ENCODE measurements at places on chromosomes 7 and 10. TPM values are rescaled to one million over a fixed set of nuclear protein-coding genes. Genes with fewer than 3 reads are reported as not detected.

The SPDYE3 gene
- total RNA-seq: not detected

The OR2A7 gene
- 11.6 TPM for total RNA-seq

The TEX36 gene
- not detected for total RNA-seq

The SHLD2 gene
- 23.9 TPM for total RNA-seq

The CLDN15 gene
- 1.7 TPM for total RNA-seq

The CEP55 gene
- 58.5 TPM for total RNA-seq

The OR6B1 gene
- not detected for total RNA-seq

The FLNC gene
- 0.61 TPM for total RNA-seq

The COL13A1 gene
- total RNA-seq: 2.0 TPM

The SFTPA1 gene
- total RNA-seq: not detected

The FAM237B gene
- not detected for total RNA-seq

The EN2 gene
- not detected for total RNA-seq

The OR2A5 gene
- total RNA-seq: not detected

The SPDYE6 gene
- total RNA-seq: not detected

The ZNF804B gene
- total RNA-seq: not detected

The GRM3 gene
- total RNA-seq: not detected

The DNAJC1 gene
- 20.1 TPM for total RNA-seq

The CPA2 gene
- 0.17 TPM for total RNA-seq

The PVRIG gene
- not detected for total RNA-seq

The HOXA2 gene
- 0.31 TPM for total RNA-seq

The CDK14 gene
- 9.5 TPM for total RNA-seq

The ARHGAP22 gene
- 7.1 TPM for total RNA-seq

The ZNF92 gene
- 5.4 TPM for total RNA-seq

The ABCB1 gene
- not detected for total RNA-seq

The ZNF107 gene
- total RNA-seq: 4.5 TPM
